ENCODE measurements at places on chromosomes 12 and 14.

DNA sequence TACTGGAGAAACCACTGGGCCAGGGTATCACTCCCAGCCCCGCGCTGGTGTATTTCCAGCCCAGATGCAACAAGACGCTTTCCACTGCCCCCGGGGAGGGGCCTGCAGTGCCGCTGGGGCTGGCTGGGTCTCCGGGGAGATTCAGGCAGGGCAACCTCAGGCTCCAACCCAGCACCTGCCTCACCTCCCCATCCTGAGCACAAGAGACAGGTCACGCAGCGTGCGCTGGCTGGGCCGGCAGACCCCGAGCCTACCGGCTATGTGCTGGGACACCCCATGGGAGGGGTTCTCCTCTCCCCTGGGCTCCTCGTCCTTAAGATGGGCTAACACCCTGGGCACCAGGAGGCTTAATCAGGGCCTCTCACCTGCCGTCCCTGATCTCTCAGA lies 80.9 kb downstream of the RFLNA start:
- DNase-seq, result no peak

GRCh38 chr14:22587247-22587646 lies 1.8 kb downstream of the DAD1 start:
- no peak for DNase-seq

- DNase-seq, result no peak
Observed at GRCh38 chr14:22252686-22253085, 336.3 kb downstream of the DAD1 start.

GRCh38 chr14:90519262-90519920 lies 122.6 kb downstream of the CALM1 start:
- DNase-seq, result no peak

GRCh38 chr12:110224379-110225304 lies 56.4 kb upstream of the ATP2A2 start:
- DNase-seq, result peak; percentile 77

DNA sequence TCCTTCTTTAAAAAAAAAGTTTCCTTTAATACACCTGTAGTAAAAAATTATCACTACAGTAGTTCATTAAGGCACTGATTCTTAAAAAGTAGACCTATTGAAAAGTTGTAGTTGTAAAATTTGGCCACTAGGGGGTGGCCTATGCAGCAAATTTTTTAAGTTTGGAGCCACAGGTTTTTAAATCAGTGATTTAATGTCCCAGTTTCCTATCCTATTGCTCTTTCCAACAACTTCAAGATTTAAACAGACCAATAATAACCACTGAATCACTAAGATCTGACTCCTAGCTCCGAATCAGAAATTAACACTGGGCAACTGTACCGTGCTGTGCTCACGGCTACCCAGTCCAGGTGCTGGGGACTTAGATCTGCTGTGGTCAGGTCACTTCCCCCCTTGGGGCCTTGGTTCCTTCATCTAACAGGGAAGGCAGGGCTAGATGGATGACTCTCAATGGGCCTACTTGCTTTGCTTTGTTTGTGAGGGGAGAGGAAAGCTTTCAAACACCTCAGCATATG lies 279.3 kb downstream of the MED13L start:
- peak; percentile 54 for DNase-seq

DNA sequence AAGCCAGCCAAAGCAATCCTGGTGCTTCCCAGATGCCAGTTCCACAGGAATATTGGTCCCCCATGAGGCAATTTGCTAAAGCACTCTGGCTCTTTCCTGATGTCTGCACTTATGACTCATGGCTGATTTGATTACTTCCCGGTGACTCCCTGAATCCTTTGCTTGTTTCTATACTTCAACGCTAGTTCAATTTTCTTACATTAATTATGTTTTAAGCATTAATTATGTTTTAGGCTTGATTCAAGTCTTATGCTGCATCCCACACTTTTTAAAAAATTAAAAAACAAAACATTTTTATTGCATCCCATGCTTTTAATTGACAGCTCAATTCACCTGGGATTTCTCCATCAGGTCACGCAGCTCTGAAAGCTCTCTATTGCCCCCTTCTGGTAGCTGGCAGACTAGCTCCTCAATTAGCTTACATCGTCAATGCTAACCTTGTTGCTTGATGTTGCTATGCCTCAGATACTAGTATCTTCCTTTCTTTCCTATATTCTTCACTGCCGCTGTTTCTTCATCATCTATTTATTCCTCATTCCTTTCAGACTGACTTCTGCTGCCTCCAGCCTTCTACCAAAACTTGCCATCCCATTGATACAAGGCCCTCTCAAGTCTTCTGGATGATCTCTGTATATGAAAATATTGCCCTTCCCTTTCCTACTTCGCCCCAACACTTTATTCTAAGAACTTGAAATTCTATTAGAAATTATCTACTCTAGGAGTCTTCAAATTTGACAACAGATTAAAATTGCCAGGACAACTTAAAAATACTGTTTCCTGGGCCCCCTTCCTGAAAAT lies 32.0 kb downstream of the TSHR start:
- peak; percentile 72 for DNase-seq

GRCh38 chr12:108475396-108475795 lies 39.7 kb upstream of the FICD start:
- no peak for DNase-seq

DNA sequence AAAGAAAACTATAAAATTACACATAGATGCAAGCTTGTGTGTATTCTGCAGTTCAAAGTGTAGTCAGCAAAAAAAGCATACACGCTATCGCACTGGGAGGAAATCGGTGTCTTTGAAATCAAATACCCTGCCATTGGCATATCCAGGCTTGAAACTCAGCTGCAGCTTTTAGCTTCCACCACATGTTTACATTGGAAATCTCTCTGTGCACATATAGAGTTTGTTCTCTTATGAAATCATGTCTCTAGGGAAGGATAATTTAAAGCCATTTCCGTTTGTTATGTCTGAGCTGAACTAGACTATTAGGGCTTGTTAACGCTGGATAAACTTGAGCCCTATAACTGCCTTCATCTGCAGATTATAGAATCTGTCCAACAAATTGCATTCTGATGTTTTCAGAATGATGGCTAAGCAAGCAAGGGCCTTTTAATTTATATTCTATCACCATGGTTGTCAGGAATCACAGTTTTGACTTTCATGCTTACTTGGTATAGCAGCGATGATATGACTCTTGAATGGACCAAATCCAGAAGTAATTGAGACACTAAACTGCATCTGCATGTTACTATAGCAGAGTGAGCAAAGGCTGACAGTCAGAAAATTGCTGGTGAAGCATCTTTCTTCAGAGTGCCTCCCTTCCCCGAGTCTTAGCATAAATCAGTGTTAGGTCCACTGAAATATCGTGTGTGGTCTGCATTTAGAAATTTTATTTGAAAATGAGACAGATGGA lies 442.8 kb downstream of the ZFP36L1 start:
- no peak for DNase-seq

DNA sequence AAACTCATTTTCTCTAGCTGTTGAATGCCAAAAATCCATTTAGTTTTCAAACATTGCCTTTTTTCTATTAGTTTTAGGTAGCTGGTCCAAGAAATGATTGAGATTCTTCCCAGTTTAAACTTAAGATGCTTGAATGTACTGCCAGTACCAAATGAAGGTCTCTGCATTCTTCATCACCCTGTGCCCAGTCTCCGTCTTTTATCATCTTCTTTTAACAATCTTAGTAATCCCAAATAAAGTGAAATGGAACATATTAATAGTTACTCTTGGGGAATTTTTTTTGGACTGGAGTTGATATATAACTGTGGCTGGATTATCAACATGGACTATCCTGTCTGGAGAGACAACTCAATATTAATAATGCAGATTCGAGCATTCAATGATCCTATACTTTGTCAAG lies 54.1 kb upstream of the PCED1B start:
- DNase-seq, result no peak

GRCh38 chr12:69682110-69682755 lies 16.9 kb downstream of the BEST3 start:
- no peak for DNase-seq

DNA sequence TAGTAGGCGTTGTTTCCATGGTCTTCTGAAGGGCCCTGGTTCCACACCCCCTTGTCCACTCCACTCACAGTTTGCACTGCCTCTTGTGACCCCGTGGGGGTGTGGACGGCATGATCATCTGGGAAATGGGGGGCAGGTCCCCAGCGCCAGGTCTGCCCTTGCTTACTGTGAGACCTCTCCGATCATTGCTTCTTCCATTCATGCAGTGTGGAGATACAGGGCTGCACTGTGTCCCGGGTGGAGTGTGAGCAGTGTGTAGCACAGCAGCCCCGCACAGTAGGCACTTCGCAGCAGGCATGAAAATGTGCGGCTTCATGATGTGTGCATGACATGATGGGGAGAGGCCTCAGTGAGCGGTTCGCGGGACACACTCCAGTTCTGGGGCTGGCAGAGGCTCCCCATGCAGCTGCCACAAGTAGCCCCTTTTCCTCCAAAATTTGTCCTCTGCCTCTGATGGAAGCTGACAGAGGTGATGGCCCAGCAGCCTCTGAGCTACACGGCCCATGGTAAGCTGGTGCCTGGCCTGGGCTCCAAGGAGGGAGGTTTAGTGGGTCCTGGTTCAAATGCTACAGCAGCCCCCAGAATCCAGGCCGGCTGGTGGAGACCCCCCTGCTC lies 15.0 kb downstream of the RIN3 start:
- DNase-seq, result no peak

GRCh38 chr12:39621670-39622069 lies 2.1 kb upstream of the ABCD2 start:
- no peak for DNase-seq

DNA sequence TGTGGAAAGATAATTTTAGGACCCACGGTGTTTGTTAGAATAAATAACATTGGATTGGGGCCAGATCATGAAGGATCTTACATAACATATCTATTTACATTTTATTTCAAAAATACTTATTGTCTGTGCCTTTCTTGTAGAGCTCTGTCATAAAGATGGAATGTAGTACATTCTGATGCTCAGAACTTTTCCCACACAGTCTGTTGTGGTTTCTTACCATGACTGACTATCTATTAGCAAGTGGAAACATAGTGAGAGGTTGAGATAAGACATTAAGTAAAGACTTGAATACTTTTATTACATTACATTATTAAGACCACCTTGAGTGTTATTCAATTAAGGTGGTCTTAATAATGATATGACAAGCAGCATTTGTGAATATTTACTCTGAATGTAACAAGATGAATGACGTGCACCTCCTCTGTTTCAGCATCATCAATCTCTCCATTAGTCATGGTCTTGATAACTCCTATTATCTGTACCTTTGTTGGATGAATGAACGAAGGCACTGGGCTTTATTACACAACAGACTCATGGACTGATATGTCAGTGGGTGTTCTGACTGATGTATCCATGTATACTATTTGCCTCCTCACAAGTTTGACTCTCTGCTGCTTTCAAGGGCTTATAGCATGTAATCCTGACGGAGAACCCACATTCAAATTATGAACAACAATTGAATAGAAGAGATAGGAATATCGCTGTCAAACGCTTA lies 883.0 kb upstream of the FLRT2 start:
- no peak for DNase-seq

DNA sequence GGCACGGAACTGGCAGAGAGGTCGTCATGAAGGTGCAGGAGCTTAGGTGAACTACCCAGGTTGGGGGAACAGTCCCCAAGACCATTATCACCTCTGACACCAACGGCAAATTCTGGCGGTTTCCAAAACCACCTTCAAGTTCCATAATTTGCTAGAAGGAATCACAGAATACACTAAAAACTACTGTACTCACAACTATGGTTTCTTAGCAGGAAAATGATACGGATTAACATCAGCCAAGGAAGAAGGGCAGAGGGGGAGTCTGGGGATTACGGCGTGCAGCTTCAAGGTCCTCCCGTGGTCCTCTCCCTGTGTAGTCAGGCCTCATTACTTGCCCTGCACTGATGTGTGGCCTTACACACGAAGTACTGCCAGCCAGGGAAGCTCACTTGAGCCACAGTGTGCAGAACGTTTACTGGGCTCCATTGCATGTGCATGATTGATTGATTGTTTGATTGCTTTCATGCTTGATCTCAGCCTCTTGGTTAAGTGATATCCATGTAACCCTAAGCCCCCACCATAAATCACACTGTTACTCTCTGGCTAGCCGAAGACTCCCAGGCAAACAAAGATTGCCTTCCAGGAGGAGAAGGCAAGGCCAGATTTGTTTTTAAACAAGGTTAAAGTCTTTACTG lies 837 bp upstream of the STX2 start:
- no peak for DNase-seq

GRCh38 chr14:28784096-28785048 lies 17.8 kb downstream of the FOXG1 start:
- DNase-seq, result no peak

GRCh38 chr12:117387832-117388231 lies 26.4 kb upstream of the NOS1 start:
- no peak for DNase-seq

- no peak for DNase-seq
Observed at GRCh38 chr12:77294016-77294415, 228.6 kb upstream of the E2F7 start.

DNA sequence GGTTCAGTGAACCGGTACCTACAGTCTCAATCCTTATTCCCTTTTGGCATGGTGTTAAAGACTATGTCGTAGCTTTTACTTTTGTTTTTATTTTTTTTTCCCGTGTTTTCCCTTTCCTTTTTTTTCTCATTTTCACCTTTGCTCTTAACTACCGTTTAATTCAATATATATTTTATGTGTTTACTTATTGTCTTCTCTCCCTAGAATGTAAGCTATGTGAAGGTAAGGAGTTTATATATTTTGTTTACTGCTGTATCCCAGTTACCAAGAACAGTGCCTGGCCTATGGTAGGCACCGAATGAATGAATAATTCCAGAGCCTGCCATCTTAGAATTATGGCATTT lies 261 bp upstream of the MLH3 start:
- DNase-seq, result no peak

DNA sequence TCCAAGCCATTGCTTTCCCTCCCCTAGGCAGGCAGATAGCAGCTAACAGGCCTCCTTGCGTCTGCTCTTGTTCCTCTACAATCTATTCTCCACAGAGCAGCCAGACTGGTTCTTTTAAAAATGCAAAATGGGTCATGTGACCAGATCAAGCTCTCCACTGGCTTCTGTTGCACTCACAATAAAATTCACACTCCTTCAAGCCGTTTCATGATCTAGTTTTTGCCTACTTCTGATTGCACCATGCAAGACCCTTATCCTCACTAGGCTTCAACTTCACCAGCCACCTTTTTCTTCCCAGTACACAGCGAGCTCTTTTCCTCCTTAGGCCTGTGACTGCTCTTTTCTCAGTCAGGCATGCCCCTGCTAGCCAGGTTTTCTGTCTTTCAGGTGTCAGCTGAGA lies 6.1 kb upstream of the KRAS start:
- DNase-seq, result no peak

DNA sequence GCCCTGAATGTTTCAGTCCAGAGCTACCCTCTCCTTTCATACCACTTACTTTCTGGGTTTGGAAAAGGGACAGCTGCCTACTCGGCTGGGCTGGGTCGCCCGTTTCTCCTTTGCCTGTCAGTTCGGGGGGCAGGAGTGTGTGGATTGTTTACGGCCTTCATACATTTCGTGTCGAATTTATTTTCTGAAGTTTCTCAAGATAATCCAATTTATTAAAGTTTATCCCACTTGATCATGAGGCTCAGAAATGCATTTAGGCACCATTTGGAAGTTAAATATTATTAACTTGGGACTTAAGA lies 608 bp downstream of the ZNF410 start:
- peak; percentile 51 for DNase-seq

- DNase-seq, result peak; percentile 86
Observed at GRCh38 chr12:26119391-26119989, 5.3 kb downstream of the BHLHE41 start.

GRCh38 chr12:25653487-25654175 lies 100.5 kb upstream of the LMNTD1 start:
- no peak for DNase-seq

Data from RKO (cell line).